ENCODE measurements at places on chromosomes 3 and 15.

- DNase-seq = no peak
These were observed 165.8 kb downstream of the NUP210 start for GRCh38 chr3:13254028-13254951.

DNA sequence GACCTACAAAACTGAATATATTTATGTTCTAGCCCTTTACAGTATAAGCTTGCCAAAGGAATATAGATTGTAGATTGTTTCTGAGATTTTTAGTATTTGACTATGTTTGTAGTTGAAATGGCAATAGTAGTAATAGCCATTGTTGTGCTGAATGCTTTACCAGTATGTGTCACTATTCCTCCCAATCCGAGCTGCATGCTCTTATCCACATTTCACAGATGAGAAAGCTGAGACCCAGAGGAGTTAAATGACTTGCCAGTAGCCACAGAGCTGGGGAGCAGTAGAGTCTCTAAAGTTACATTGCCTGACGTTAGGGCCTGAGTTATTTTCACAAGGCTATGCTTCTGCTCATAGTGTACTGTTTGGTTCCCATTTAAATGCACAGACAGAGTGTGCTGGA lies 3.3 kb upstream of the GLB1 start:
- no peak for DNase-seq

- no peak for DNase-seq
These were observed 456.2 kb upstream of the THBS1 start for GRCh38 chr15:39124553-39125171.

GRCh38 chr3:134517791-134518190 lies 31.9 kb downstream of the CEP63 start:
- no peak for DNase-seq

DNA sequence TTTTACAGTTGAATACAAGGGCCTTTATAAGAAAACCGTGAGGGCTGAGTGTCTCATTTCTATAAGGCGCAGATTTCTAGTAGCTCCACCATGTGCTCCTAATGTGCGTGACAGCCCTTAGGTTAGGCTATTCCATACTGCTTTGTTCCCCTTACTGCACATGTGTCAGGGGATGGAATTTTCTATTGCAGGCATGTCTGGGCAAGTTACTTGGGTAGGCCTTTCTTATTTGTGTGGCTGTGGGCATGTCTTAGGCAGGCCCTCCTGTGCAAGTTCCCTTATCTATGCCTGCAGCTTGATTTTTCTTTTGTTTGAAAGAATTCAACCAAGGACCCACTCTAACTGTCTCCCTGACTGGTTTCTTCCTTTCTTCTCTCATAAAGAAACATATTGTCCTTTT lies 434.2 kb upstream of the CNTN3 start:
- DNase-seq = no peak

- no peak for DNase-seq
These were observed at the start of gene PARP14 for GRCh38 chr3:122680475-122681283. Gene PARP14, plus strand, starts transcription at chr3:122680839. Its CDS starts 45 bp downstream, at chr3:122680884.

- no peak for DNase-seq
These were observed 73.9 kb upstream of the KCNH8 start for GRCh38 chr3:19074257-19074900.

GRCh38 chr15:85828874-85829273 lies 34.1 kb upstream of the KLHL25 start:
- DNase-seq = peak; percentile 52

GRCh38 chr15:78069462-78070029 lies 8.0 kb downstream of the TBC1D2B start:
- DNase-seq = no peak

GRCh38 chr3:37646865-37647264 lies 214.8 kb upstream of the CTDSPL start:
- no peak for DNase-seq

DNA sequence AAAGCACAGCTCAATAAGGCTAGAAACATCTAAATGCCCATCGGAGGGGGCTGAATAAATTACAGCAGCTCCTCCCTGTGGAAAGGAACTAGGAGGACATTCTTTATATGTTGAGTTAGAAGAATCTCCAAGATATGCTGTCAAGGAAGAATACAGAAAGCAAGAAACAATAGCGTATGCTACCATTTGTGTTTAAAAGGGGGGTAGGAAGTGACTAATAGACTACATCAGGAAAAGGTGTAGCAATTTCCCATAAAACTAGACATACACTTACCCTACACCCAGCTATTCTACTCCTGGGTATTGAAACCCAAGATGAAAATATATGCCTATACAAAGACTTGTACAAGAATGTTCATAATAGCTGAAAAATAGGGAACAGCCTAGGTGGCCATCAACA lies 21.6 kb downstream of the SEC61A1 start:
- DNase-seq = no peak

GRCh38 chr15:74172701-74173379 lies 670 bp upstream of the ISLR start:
- peak; percentile 46 for DNase-seq

DNA sequence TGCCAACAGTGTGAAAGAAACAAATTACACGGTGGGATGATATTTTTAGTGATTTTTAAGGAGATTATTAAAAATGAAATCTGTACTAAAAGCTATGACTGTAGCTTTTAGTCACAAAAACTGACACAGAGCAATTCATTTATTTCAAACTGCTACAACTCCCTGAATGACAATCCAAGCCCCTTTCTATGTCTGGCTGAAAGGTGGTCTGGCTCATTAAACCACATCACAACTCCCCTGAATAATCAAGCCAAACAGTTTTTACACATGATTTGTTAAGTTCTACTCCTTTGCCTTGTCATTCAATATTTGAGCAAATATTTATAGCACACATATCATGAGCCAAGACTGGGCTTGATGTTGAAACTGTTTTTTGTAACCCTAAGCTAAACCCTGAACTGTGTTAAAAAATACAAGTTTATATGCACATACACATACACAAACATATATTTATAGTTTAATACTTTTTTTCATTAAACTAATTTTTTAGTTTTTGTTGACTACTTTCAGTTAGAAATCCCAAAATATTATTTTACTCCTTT lies 125.5 kb downstream of the RBMS3 start:
- no peak for DNase-seq

- peak; percentile 52 for DNase-seq
These were observed 1.2 kb downstream of the TRH start for GRCh38 chr3:129975705-129976048.

- no peak for DNase-seq
These were observed 5.6 kb downstream of the SLC25A38 start for GRCh38 chr3:39388741-39389248.

- DNase-seq = no peak
These were observed 94.5 kb downstream of the FBN1 start for GRCh38 chr15:48550822-48551525.

- DNase-seq = no peak
These were observed 21.7 kb upstream of the UBL7 start for GRCh38 chr15:74482661-74483060.

DNA sequence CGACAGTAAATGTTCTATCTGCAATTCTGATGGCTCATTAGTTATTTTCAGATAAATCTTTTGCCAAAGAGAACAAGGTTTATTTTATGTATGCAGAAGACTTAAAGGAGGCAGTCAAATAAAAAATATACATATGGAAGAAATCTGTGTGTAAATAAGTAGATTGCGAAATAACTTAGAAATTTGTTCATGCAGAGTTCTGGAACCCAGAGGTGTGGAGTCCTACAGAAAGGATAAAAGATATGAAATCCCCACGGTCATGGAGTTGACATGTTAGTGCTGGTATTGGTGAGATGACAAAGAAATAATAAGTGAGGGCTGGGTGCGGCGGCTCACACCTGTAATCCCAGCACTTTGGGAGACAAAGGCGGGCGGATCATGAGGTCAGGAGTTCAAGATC lies 111.2 kb upstream of the CFAP20DC start:
- no peak for DNase-seq

GRCh38 chr3:49563040-49563578 lies 8.8 kb downstream of the BSN start:
- DNase-seq = peak; percentile 36

DNA sequence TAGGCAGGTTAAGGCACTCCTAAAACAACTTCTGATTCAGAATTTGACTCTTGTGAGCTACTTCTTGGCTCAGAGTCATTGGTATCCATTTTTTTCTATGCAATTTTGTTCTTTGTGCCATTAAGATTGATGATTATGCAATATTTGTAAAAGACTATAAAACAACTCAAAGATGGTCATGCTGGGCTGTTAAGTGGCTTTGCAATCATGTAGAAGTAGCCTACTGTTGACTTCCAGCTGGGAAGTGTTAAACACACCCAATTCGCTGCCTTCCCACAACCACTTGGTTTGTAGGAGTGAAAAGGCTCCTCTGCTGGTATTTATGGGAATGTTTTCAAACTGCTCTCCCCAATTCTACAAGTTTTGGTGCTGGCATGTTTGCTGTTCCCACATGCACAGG lies 74.7 kb upstream of the COL6A6 start:
- DNase-seq = no peak

All from D341Med (cell line).